ENCODE measurements at places on chromosomes 6 and 20.

DNA sequence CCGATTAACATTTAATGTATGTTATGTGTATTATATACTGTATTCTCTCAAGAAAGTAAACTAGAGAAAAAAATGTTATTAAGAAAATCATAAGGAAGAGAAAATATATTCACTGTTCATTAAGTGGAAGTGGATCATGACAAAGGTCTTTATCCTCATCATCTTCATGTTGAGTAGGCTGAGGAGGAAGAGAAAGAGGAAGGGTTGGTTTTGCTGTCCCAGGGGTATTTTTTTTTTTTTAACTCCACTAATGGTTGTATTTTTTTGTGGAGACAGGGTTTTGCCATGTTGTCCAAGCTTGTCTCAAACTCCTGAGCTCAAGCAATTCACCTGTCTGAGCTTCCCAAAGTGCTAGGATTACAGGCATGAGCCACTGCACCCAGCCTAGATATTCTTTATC is 11.0 kb downstream of the ECT2L start:
- no peak for DNase-seq

DNA sequence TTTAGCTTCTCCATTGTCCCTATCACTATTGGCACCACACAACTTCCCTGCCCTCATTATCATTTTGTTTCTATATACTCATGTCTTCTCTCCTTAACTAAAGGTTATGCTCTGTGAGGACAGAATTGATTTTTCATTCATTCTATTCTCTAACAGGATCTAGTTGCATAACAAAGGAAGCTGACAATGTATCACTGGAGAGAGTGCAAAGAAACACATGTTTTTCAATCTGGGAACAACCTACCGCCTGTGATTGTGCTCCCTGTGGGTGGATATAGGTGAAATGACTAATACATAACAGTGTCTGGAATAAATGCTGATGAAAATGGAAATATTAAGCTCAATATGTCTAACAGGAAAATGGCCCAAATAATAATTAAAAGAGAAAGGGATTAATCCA is 56.6 kb downstream of the COL12A1 start:
- no peak for DNase-seq

- DNase-seq, result no peak
Observed at GRCh38 chr20:33463332-33464101, 20.0 kb upstream of the SNTA1 start.

DNA sequence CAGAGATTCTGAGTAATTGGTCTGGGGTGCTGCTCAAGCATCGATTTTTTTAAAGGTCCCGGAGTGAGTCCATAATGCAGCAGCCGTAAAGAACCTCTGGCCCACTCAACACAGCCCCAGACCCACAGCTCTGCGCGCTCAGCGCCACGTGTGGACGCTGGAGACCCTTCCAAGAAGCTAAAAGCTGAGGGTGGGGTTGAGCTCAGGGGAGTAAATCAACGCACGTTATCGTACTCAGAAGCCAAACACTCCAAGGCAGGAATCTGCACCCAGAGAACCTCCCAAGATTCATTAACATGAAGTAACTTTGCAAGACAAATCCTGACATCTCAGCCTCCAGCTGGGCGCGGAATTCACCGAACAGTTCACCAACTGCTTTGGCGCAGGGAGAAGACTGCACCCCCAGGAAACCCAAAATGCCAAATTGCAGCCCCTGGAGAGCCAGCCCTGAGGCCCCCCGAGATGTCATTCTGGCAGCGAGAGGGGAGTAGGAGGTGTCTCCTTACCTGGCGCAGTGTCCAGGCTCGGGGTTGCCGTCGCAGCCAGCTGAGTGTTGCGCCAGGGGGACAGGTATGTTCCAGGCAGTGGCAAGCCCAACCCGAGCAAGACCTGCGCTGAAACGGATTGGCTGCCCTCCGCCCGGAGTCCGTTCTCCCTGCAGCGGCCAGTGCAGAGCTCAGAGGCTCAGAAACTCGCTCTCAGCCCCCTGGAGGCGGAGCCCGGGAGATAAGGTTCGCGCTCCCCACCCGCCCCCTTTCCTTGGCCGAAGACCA is at the start of gene COL21A1:
Gene COL21A1 (minus strand): TSS at position 700 of the 773 bp plus-strand sequence. CDS start 64,962 bp downstream, outside the sequence.
- no peak for DNase-seq

DNA sequence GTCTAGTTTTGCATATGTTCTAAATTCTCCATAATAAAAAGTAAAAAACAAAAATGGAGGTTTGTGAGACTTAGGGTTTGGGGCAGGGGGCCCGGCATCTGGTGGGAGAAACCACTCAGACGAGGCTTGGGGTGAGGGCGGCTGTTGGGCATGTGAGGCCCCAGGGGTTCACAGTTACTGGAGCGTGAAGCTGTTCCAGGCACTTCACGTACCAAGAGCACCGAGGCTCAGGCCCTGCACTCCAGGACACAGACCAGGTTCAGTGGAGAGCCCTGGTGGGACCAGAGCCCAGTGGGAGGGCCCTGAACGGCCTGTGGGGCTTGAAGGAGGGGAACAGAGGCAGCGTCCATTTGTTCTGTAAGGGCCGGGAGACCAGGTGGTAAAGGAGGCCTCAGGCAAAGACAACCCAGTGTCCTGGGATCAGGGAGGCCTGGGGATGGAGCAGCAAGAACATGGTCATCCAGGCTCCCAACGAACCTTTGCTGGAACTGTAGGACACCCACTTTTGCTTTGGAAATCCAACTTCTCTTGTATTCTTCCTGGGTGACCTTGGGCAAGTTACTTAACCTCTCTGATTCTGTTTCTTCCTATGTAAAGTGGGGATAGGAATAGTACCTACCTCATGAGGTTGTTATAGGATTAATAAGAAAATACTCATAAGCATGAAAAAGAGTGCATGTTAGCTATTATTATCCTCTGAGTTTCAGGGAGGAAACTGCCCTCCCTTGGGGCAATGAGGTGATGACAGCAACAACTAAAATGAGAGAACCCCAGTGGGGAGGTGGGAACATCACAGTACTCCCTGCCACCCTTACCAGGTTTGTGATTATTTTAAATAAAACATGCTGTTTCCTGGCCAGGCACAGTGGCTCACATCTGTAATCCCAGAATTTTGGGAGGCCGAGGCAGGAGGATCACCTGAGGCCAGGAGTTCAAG is 1.1 kb upstream of the FGD2 start:
- no peak for DNase-seq

DNA sequence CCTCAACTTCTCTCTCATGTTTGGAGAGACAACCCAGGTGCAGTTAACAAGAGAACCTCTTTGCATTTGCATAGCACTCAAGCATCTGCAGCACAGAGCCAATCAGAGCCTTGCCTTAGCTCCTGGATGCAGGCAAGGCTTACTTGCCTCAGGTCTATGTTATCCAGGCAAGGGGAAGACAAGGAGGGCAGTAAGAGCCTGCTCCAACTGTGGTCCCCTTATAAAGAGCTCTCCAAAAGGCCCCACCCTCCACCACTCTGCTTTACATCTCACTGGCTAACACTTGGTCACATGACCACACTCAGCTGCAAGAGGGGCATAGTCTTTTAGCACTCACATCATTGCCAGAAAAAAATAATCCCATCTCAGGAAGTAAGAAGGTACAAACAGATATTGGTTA is 540.0 kb downstream of the PTPRT start:
- no peak for DNase-seq

DNA sequence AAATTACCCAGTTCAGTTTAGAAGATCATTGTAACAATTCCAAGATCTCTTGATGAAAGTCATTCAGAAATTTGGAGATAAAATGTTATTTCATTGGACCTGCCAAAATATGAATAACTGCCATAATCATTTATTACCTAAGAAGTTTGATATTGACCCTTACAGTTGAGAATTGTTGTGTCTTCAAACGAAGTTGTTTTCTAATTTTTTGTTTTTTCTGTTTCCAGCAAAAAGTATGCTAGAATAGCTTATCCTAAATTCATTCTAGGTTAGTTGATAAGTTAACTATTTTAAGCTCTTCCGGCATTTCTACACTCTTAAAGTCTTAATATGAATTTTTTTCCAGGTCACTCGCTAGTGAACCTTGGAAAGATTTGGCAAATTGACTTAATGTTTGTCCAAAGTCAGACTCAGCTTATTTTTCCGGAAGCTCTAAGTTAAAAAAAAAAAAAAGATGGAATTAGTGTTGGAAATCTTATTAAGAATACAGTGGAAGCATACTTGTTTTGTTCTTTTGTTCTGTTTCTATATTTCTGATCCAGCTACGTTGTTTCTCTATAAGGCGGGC is 28.9 kb downstream of the CYP24A1 start:
- DNase-seq, result no peak

- DNase-seq, result no peak
Observed at GRCh38 chr6:21506126-21506525, 87.4 kb upstream of the SOX4 start.

GRCh38 chr6:14876778-14877613 is 368.9 kb upstream of the JARID2 start:
- no peak for DNase-seq

- DNase-seq, result no peak
Observed at GRCh38 chr20:3172126-3172932, 1.0 kb downstream of the LZTS3 start.

- DNase-seq, result no peak
Observed at GRCh38 chr6:134520181-134521115, 202.5 kb upstream of the SGK1 start.

Measured in GOT3 (cell line).